ENCODE measurements at places on chromosomes 11 and 22. TPM values are rescaled to one million over a fixed set of nuclear protein-coding genes. Genes with fewer than 3 reads are reported as not detected.

SLC22A25 gene
- not detected for total RNA-seq

GAL gene
- 0.31 TPM for total RNA-seq

TSG101 gene
- 51.1 TPM for total RNA-seq

EMID1 gene
- total RNA-seq: 1.8 TPM

TAF1D gene
- 53.2 TPM for total RNA-seq

NEAT1 gene
- total RNA-seq: 405 TPM

IGSF9B gene
- 33.3 TPM for total RNA-seq

OR51B2 gene
- not detected for total RNA-seq

C11orf91 gene
- total RNA-seq: 0.29 TPM

MYOD1 gene
- not detected for total RNA-seq

APOBEC3C gene
- 28.1 TPM for total RNA-seq

ARHGAP8 gene
- total RNA-seq: 0.89 TPM

OR52H1 gene
- total RNA-seq: not detected

ACTN3 gene
- total RNA-seq: 0.15 TPM

LIF gene
- 0.94 TPM for total RNA-seq

DCHS1 gene
- 14.4 TPM for total RNA-seq

STIP1 gene
- total RNA-seq: 125 TPM

GSC2 gene
- not detected for total RNA-seq

SAC3D1 gene
- total RNA-seq: 9.5 TPM

RIBC2 gene
- 0.39 TPM for total RNA-seq

CCDC134 gene
- 5.4 TPM for total RNA-seq

ST14 gene
- 1.5 TPM for total RNA-seq

KCNE3 gene
- total RNA-seq: 2.6 TPM

GSTT2 gene
- total RNA-seq: 0.65 TPM

SLC5A1 gene
- total RNA-seq: 60.5 TPM

VPREB1 gene
- total RNA-seq: not detected

OR10S1 gene
- total RNA-seq: not detected

MFNG gene
- total RNA-seq: 14.1 TPM

NXPE2 gene
- total RNA-seq: not detected

CTSC gene
- 75.2 TPM for total RNA-seq

JAML gene
- 5.3 TPM for total RNA-seq

LSP1 gene
- total RNA-seq: 24.9 TPM

HBG2 gene
- not detected for total RNA-seq

CRYBB3 gene
- not detected for total RNA-seq

ANKK1 gene
- total RNA-seq: not detected

IGLL1 gene
- not detected for total RNA-seq

NCR3LG1 gene
- 4.2 TPM for total RNA-seq

HIC2 gene
- total RNA-seq: 1.6 TPM

FAM180B gene
- 0.41 TPM for total RNA-seq

DEUP1 gene
- total RNA-seq: not detected

PKDREJ gene
- 0.12 TPM for total RNA-seq

APOL1 gene
- 26.5 TPM for total RNA-seq

XNDC1N gene
- total RNA-seq: 5.5 TPM

USH1C gene
- not detected for total RNA-seq

IRF7 gene
- 24.3 TPM for total RNA-seq

SPDYC gene
- not detected for total RNA-seq

CHRM1 gene
- not detected for total RNA-seq

E2F8 gene
- 4.2 TPM for total RNA-seq

TRIM49 gene
- total RNA-seq: not detected

C11orf16 gene
- not detected for total RNA-seq

ME3 gene
- 19.7 TPM for total RNA-seq

SHANK3 gene
- total RNA-seq: 19.5 TPM

PRR5 gene
- 15.3 TPM for total RNA-seq

GNAZ gene
- total RNA-seq: 2.6 TPM

TREH gene
- not detected for total RNA-seq
